ENCODE measurements at places on chromosomes 12 and 14.
A peak's percentile ranks its signal among the peaks of the same experiment; 100 is the strongest.

- DNase-seq, result peak; percentile 41
Observed at GRCh38 chr14:90658541-90658967, 157.7 kb downstream of the TTC7B start.

DNA sequence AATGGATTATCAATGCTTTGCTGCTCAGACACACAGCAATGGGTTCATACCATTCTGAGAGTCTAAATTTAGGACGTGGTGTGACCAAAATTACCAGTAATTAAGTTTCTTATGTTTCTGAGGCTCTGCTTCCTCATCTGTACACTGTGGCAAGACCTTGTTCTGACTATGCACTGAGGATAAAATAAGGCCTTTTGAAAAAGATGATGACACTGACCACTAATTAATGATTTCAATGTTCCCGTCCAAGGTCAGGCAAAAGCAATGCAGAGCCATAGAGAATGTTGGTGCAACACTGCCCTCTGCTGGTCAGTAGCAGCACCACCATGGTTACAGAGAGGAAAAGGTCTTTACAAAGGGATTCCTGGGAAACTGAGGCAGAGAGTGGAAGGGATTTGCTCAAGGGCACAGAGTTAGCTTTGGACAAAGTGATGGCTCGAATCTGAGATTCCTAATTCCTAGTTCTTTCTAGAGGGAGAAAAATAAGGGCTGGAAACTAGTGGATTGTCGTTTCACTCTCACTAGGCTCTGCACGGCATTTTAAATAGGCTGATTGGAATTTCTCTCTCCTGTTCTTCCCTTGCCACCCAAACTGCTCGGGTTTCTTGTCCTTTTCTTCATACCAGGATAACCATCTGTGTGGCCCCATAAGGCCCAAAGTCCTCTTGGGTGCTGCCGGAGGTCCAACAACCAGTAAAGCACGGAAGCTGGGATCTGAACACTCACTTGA, 22.3 kb upstream of the P2RX7 start:
- DNase-seq, result peak; percentile 65

GRCh38 chr12:5688226-5688625, 256.3 kb downstream of the NTF3 start:
- no peak for DNase-seq

GRCh38 chr14:35333264-35333730, 41.1 kb downstream of the PSMA6 start:
- no peak for DNase-seq

GRCh38 chr12:94873734-94874517, 129.6 kb downstream of the NDUFA12 start:
- no peak for DNase-seq

- peak; percentile 41 for DNase-seq
Observed at GRCh38 chr12:27257104-27257843, 13.2 kb downstream of the STK38L start.

DNA sequence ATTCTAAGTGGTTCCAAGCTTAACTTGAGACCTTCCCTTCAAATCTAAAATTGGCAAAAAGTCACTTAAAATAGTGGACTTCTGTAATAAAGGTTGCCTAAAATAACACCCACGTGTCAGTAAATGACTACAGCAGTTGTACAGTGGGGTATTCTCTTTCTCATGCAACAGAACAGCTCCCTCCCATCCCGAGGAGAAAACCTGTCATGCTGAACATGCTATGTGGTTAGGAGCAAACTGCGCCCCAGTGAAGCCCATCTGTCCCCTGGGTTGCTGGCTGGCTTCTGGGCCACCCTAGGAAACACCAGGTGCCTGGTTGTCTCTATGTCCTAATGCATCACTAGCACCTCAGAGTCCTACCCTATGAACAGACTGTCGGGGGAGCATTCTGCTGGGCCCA, 2.7 kb downstream of the BTBD6 start:
- DNase-seq, result no peak

DNA sequence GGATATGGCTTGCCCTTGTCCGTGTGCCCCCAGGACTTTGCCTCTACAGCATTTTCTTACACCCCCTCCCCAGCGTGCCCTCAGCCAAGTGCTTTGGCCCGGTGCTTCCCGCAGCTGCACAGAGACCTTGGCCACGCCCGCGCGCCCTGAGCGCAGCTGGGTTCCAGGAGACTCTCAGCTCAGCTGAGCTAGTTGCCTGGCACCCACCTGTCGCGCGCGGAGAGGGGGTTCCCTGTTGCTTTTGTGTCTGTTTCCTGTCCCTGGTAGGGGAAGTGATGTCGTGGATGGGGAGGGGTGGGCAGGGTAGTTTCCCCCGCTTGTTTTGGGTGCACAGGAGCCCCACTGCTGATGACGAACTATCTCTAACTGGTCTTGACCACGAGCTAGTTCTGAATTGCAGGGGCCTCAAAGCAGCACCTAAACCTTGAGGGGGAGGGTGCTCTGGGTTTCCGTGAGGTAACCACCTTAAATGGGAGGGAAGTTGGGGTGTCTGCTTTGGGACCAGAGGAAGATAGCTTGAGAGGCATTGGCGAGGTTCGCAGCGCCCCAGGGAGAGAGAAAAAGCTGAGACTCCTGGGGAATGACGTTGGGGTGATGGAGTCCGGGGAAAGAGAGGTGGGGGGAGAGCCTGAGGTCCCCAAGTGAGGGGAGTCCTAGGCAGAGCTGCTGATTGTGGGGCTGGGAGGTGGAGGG, 1.5 kb downstream of the DIO3 start:
- no peak for DNase-seq

DNA sequence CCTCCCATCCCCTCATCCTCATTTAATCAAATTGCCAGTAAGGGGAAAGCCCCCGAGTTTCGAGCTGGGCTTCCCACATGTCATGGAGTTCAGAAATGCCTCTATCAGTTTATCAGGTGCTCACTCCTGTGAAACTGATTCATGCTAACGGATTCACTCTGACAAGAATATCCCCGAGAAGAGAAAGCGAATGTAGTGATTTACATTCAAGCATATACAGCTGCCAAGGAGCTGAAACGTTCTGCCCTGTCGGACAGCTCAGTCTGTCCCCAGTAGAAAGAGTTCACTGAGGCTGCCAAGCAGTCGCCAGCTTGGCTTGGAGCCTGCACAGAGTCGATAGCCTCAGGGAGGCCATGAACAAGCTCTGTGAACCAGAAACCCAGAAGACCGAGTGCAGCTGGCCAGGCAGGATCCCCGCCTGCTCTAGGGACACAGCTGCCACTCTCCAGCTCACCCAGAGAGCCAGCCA, 88.4 kb downstream of the TMCC3 start:
- DNase-seq, result no peak

GRCh38 chr14:79274641-79275291, 936.5 kb downstream of the DIO2 start:
- no peak for DNase-seq

- DNase-seq, result no peak
Observed at GRCh38 chr14:102171173-102172020, 31.7 kb downstream of the WDR20 start.

- no peak for DNase-seq
Observed at GRCh38 chr12:76508128-76508980, 51.2 kb downstream of the OSBPL8 start.

DNA sequence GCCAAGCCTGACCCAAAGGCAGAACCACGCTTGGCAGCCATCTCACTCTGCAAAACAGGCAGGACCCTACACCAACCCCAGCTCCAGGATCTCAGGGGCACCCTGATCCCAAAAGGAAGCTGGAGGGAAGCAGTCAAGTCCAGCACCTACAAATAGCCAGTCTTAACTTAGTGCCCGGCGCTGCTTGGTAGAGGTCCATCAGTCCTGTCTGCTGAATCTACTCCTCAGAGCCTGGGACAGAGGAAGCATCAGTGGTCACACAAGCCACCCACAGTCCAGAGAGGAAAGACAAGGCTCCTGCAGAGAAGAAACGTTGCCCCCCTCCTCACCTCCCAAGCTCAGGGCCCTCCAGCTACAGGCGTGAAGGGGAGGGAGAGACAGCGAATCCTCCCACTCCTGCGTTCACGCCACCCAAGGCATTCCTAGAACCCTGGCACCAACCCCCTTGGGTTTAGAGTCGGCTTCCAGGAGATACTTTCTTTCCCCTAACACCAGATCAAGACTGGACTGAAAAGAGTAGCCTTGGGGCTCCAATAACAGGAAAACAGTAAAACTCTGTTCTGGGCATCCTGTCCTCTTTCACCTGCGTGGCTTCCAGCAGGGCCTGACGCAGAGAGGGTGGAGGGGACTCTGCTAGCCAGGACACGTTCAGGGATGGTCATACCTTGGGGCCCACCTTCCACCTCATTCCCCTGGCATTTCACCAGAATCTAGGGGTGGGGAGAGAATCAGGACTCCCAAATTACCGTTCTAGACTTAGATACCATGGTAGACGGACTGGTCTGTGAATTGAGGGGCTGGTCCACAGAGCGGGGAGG, 1.2 kb downstream of the PXN start:
- no peak for DNase-seq

- no peak for DNase-seq
Observed at GRCh38 chr14:35235840-35236239, 56.3 kb upstream of the PSMA6 start.

GRCh38 chr14:100994082-100994481, 90.6 kb upstream of the RTL1 start:
- peak; percentile 55 for DNase-seq

GRCh38 chr12:68899251-68899771, 33.7 kb downstream of the CPM start:
- DNase-seq, result peak; percentile 94

- no peak for DNase-seq
Observed at GRCh38 chr14:106826833-106827369, 1300.5 kb downstream of the TMEM121 start.

- no peak for DNase-seq
Observed at GRCh38 chr12:109191621-109192250, 75.3 kb downstream of the ACACB start.

DNA sequence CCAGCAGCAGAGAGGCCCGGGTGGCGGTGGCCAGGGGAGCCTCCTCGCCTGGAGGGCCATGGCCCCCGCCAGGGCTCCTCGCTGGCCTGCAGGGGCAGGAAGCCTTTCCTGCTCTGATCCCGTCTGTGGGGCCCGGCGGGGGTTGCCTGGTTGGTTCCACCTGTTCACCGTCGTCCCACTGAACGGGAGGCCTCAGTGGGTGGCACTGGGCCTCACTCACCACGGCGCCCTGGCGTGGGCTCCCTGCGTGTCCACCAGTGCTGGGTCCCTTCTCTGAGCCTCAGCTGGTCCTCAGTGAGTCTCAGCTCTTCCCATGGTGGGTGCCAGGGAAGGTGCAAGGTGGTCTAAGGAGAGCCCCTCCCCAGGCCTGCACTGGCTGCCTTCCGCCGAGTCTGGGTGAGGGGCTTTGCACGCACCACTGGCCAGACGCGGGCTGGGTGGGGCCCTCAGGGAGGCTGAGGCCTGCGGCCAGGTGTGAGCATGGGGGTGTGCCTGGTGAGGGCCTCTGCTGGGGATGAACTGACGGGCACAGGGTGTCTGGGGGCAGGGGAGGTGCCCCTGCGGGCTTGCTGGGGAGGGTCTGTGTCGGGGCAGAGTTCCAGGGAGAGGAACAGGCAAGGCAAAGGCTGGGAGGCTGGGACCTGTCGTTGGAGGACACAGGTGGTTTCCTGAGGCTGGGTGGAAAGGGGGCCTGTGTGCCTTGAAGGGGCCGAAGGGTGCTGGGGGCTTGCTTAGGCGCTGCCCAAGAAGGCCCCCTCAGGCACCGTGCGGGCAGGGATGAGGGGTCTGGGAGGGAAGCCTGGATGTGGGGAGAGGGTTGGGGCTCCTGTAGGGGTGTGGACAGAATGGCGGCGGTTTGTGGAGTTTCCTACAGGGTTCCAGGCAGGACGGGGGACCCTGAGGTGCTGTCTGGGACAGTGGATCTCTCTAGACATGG, 339.8 kb downstream of the TMEM121 start:
- DNase-seq, result no peak

DNA sequence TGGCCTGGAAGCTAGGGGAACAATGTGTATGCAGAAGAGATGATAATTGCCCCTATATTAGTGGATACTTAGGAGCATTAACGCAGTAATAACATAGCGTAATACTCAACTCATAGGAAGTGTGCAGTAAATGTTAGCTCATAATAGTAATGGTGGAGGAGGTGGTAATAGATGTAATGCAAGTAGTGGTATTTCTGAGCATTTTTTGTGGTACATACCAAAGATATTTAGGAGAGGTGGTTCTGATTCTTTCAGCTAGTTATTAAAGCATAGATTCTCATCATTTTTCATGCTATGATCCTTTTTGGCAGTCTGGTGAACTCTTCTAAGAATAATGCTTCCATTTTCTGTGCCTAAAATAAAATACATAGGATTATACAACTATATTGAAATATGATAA, 233.1 kb downstream of the PTPRO start:
- peak; percentile 68 for DNase-seq

GRCh38 chr12:96516472-96517430, 27.4 kb downstream of the CFAP54 start:
- peak; percentile 63 for DNase-seq

- no peak for DNase-seq
Observed at GRCh38 chr12:107362960-107363359, 269.6 kb upstream of the CRY1 start.

DNA sequence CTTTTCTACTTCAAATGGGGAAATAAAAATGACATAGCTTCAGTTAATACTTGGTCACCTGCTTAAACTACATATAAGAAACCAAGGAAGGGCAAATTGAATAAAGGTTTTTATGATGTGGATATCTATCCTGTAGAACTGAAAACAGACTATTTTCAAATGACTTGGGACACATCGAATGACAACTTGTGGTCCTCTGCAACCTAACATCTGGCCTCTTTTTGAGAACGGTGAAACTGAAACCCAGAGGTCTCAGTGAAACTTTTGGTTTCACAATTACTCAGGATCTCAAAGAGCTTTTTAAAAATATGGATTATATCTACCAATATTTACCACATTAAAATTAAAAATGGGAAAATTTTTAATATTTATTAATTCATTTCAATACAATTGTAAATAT, 65.2 kb downstream of the PPP2R5E start:
- no peak for DNase-seq

DNA sequence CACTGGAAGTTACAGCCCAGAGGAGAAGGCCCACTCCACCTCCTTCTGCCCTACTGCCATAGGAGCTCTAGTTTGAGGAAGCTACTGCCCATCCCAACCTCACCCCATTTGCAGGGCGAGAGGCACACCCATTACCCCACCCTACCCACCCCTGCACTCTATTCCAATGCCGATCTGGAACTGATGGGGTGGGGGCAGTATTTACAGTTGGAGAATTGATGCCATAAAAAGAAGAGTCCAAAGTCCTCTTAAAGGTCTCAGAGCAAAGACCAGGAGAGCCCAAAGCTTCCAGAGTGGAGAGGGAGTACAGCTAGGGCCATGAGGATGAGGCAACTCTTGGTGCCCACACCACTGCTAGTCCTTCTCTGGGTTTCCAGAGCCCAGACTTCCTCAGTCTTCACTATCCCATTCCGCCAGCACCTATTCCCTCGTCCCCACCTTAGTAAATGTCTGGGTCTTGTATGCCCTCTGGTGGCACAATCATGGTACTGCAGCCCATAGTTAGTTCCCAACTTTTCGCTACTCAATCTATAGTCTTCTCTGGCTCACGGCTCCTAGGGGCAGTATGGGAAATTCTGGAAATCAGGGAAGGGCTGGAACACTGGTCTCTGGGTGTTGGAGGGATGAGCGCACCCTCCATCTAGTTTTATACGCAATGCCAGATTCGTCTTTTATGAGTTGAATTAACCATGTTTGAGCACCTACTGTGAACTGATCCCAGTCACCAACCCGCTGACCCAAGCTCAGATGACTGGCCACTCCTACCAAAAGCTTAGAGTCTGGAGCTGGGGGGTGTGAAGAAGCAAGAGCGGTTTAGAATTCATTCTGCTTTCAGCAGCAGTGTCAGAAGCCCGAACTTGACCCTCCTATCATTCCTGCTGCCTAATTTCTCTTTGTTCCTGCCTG, 6.9 kb upstream of the ADCY6 start:
- peak; percentile 76 for DNase-seq
